ENCODE measurements at places on chromosomes 3 and 15. TPM values are rescaled to one million over a fixed set of nuclear protein-coding genes. Genes with fewer than 3 reads are reported as not detected.

DNA sequence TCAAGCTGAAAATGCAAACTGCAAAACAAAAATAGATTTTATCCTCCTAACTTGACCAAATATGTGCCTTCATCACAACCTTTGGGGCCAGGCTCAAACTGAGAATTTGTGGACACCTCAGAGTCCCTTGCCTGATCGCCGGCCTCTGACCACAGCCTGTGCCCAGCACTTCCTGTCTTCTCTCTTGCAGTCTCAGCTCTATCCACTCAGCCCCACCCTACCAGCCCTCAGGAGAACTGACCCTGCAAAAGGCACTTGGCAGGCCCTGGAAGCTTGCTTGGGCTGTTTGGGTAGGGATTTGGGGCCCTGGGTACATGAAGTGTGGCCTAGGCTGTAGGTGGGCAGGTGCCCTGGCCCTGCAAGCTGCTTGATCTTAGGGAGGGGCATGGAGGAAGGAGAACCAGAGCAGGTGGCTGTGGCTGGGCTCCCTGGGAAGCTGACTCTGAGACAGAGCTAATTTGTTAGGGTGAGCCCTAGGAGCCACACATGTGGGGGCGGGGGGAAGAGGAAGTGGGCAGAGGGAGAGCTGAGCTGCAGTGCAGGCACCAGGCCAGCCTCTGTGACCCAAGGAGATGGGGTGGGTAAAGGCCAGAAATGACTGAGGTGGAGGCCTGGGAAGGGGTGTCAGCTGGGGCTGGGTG, 8.6 kb downstream of the CLEC3B start:
- no peak overlapping the region for H3K4me3 ChIP-seq
- H3K4me1 ChIP-seq = peaks cover 46% of the 10 kb centered on the region
- H3K36me3 ChIP-seq = no peaks in the 10 kb centered on the region
- no peaks in the 10 kb centered on the region for H3K27me3 ChIP-seq
- peak overlapping the region; percentile 71 for H3K27ac ChIP-seq

GRCh38 chr15:99634576-99634975, 68.8 kb downstream of the MEF2A start:
- no peak overlapping the region for H3K4me3 ChIP-seq
- no peak for DNase-seq
- H3K36me3 ChIP-seq = peaks cover 4% of the 10 kb centered on the region

GRCh38 chr15:64122936-64123351, 27.2 kb downstream of the SNX1 start:
- H3K27me3 ChIP-seq = no peaks in the 10 kb centered on the region
- DNase-seq = no peak
- H3K36me3 ChIP-seq = peaks cover 99% of the 10 kb centered on the region
- H3K4me1 ChIP-seq = peaks cover 8% of the 10 kb centered on the region

- H3K4me1 ChIP-seq = peaks cover 5% of the 10 kb centered on the region
- peak within 1 kb of the TSS; percentile 81 for H3K27ac ChIP-seq
- no peaks in the 10 kb centered on the region for H3K36me3 ChIP-seq
- no peaks in the 10 kb centered on the region for H3K27me3 ChIP-seq
- peak; percentile 85 for DNase-seq
These were observed at the start of gene B3GALNT1 for GRCh38 chr3:161104561-161105551. Gene B3GALNT1, minus strand, starts transcription at chr3:161105349. Its CDS starts 18,595 bp downstream, at chr3:161086754.

- H3K27ac ChIP-seq = no peak overlapping the region
- H3K27me3 ChIP-seq = no peaks in the 10 kb centered on the region
- DNase-seq = peak; percentile 19
- no peaks in the 10 kb centered on the region for H3K36me3 ChIP-seq
- H3K4me1 ChIP-seq = no peaks in the 10 kb centered on the region
These were observed 231.6 kb downstream of the XXYLT1 start for GRCh38 chr3:195039180-195039843.

GRCh38 chr15:66581972-66582537, 16.3 kb upstream of the LCTL start:
- H3K4me1 ChIP-seq = no peaks in the 10 kb centered on the region
- no peaks in the 10 kb centered on the region for H3K36me3 ChIP-seq
- no peaks in the 10 kb centered on the region for H3K27me3 ChIP-seq
- DNase-seq = no peak

DNA sequence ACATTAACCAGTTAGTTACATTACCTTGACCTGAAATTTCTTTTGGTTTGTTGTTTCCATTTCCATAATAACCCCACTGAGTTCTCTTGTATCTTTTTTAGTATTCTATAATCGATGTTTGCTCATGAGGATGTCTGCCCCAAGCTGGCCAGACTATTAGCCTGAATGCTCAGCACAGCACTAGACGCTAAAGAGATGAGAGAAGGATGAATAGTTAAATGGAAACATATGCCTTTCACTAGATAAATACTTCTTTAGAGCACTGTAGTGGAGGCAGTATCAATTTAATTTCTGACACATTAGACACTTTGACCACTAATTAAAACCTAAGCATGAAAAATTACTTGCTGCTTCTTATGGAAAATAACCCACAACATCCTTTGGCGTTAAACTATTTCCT, 654.9 kb upstream of the KCNMB2 start:
- DNase-seq = no peak
- no peak overlapping the region for H3K27ac ChIP-seq
- H3K4me3 ChIP-seq = no peak overlapping the region
- H3K27me3 ChIP-seq = no peaks in the 10 kb centered on the region
- no peaks in the 10 kb centered on the region for H3K4me1 ChIP-seq
- no peaks in the 10 kb centered on the region for H3K36me3 ChIP-seq

- no peaks in the 10 kb centered on the region for H3K27me3 ChIP-seq
- no peak overlapping the region for H3K4me3 ChIP-seq
These were observed 9.7 kb upstream of the PTPN23 start for GRCh38 chr3:47370887-47371697.

DNA sequence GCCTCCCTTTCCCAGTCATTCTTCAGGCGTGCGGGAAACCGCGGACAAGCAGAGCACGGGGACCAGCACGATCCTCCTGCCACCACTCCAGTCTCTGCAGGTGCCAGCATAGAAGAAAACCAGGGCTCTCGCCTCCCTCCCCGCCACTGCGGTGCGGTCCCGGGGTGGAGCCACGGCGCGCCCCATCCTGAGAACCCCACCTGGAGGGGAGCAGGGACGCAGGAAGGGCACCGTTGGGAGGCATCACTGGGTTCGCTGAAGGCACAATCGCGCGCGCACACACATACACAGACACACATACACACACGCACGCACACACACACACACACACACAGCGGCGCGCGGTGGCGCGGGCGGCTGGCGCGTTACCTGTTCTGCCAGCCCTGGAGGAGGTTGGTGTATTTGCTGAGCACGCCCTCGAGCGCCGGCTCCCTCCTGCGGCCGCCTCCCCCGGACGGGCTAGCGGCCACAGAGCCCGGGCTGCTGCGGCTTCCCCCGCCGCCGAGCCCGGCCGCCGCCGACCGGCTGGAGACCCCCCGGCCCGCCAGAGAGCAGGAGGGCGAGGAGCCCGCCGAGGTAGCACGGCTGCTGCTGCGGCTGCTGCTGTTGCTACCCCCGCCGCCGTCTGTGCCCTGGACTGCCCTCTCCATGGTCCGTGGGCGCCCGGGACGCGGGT, 394 bp downstream of the OSBPL10 start:
- no peaks in the 10 kb centered on the region for H3K27me3 ChIP-seq
- H3K36me3 ChIP-seq = no peaks in the 10 kb centered on the region
- DNase-seq = peak; percentile 90
- peaks cover 18% of the 10 kb centered on the region for H3K4me1 ChIP-seq
- H3K27ac ChIP-seq = peak overlapping the region; percentile 85

DNA sequence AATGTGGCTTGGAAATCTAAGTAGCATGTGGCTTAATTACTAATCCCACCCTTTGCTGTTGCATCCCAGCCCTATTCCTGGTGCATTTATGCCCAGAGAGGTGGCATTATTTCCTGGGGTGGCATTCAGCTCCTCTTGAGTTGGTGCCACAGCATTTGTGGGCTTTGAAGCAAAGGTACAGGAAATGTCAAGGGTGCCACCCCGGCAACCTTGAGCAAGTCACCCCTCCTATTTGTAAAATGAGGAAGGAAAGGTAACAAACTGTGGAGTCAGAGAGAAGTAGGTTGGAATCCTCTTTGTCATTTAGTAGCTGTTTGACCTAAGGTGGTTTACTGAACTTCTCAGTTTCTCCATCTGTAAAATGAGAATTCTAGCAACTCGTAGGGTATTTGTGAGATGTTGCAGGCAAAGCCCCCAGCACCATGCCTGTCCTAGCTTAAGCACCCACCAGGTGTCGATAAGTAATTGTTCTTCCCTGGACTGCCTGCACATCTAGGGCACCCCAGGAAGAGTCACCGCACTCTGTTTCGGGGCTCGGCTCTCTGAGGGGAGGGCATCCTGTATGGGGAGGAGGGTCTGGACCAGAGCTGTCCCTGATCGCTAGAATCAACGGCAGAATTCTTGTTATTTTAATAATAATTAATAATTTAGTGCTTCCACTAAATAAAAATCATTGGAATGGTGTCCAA, 17.1 kb downstream of the ISG20 start:
- no peak overlapping the region for H3K4me3 ChIP-seq
- H3K27ac ChIP-seq = no peak overlapping the region
- no peak for DNase-seq
- no peaks in the 10 kb centered on the region for H3K4me1 ChIP-seq
- no peaks in the 10 kb centered on the region for H3K36me3 ChIP-seq

DNA sequence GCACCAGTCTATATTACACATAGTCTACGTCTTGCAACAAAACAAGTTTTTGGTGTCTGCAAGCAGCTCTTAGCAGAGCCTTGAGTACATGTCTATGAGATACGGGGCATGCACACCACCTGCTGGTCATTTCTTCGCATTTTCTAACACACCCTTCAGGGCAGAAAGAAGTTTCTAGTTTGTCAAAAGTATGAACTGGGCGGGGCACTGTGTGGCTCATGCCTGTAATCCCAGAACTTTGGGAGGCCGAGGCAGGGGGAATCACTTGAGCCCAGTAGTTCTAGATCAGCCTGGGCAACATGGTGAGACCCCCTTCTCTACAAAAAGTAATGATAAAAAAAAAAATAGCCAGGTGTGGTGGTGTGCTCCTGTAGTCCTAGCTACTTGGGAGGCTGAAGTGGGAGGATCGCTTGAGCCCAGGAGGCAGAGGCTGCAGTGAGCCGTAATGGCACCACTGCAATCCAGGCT, 64.2 kb upstream of the ARL8B start:
- no peak overlapping the region for H3K4me3 ChIP-seq
- no peak overlapping the region for H3K27ac ChIP-seq
- peak; percentile 71 for DNase-seq
- H3K36me3 ChIP-seq = no peaks in the 10 kb centered on the region

DNA sequence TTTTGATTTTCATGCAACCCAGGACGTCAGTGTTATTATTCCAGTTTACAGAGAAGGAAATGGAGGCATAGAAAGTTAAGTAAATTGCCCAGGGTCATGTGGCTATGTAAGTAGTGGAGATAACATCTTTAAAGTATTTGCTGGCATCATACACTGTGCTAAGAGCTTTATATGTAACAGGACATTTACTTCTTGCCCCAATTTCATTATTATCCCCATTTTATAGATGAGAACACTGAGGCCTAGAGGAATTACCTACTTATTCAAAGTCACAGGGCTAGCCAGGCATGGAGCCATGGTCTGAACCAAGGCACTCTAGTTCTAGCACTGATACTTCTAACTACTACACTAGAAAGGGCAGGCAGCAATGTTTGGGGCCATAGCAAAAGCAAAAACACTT, 107.3 kb upstream of the ANKRD28 start:
- no peak overlapping the region for H3K4me3 ChIP-seq
- H3K27ac ChIP-seq = no peak overlapping the region
- no peaks in the 10 kb centered on the region for H3K36me3 ChIP-seq
- no peaks in the 10 kb centered on the region for H3K27me3 ChIP-seq

GRCh38 chr3:133535971-133536881, 37.3 kb upstream of the CDV3 start:
- H3K27me3 ChIP-seq = no peaks in the 10 kb centered on the region
- peaks cover 25% of the 10 kb centered on the region for H3K4me1 ChIP-seq
- no peaks in the 10 kb centered on the region for H3K36me3 ChIP-seq

DNA sequence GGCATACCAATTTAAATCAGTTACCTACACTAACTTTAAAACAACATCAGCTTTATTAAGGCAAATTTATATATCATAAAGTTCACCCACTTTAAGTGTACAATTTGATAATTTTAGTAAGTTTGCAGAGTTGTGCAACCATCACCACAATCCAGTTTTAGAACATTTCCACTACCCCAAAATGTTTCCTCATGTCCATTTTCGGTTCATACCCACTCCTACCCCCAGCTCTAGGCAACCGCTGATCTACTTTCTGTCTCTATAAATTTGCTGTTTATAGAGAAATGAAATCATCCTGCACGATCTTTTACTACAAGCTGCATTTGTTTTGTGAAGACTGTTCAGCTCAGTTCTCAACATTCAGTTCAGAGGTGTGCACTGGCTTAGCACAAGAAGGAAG, 31.5 kb upstream of the FAM81A start:
- peaks cover 17% of the 10 kb centered on the region for H3K4me1 ChIP-seq
- no peaks in the 10 kb centered on the region for H3K27me3 ChIP-seq
- no peak overlapping the region for H3K27ac ChIP-seq
- no peak for DNase-seq
- no peak overlapping the region for H3K4me3 ChIP-seq

DNA sequence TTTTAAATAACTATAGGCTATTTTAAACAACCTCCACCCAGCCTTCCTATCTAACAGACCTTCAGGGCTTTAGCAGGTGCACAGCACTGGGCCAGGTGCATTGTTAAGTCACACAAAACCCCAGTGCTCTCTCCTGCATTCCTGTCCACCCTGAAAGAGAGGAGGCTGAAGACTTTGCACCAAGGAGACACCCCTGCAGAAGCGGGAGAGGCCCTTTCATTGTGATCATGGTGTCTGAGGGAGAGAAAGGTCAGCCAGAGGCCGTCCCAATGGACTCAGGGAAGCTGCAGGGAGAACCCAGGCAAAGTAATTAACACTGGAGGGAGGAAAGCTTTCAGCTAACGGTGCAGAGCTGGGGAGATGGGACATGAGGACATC, 5.2 kb downstream of the LRIG1 start:
- no peaks in the 10 kb centered on the region for H3K36me3 ChIP-seq
- H3K4me1 ChIP-seq = peaks cover 75% of the 10 kb centered on the region
- no peak for DNase-seq
- no peaks in the 10 kb centered on the region for H3K27me3 ChIP-seq
- peak overlapping the region; percentile 34 for H3K27ac ChIP-seq

GRCh38 chr3:52356126-52356525, 40.0 kb downstream of the DNAH1 start:
- no peaks in the 10 kb centered on the region for H3K27me3 ChIP-seq
- DNase-seq = no peak
- H3K36me3 ChIP-seq = peaks cover 35% of the 10 kb centered on the region

DNA sequence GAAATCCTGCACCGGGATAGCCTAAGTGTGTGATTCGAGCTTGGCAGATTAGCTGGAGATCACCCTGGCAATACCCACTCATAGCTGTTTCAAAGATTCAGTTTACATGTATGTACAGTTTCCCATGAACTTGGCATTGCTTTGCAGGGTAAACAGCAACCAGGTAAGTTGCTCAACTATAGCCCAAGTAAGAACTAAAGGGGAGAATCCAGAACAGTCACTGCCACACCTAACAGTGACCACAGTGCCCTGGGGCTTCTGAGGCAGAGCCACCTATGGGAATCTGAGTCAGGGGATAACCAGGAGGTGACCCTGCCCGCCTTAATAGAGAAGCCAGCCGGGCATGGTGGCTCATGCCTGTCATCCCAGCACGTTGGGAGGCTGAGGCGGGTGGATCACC, 15.9 kb downstream of the CDAN1 start:
- H3K36me3 ChIP-seq = peaks cover 73% of the 10 kb centered on the region
- no peaks in the 10 kb centered on the region for H3K4me1 ChIP-seq
- H3K4me3 ChIP-seq = no peak overlapping the region
- DNase-seq = no peak

Gene PHLDB2
- 60.8 TPM for total RNA-seq

Gene HTD2
- total RNA-seq = 6.2 TPM

Gene ZBED2
- 6.4 TPM for total RNA-seq

Gene ITGA11
- total RNA-seq = 7.1 TPM

Gene SNX4
- 41.4 TPM for total RNA-seq

Measured in upper lobe of right lung (tissue), 1 donor.